ENCODE measurements at places on chromosomes 1 and 21.

- DNase-seq: no peak
Measured at GRCh38 chr1:30818568-30819243, 61.1 kb upstream of the LAPTM5 start.

DNA sequence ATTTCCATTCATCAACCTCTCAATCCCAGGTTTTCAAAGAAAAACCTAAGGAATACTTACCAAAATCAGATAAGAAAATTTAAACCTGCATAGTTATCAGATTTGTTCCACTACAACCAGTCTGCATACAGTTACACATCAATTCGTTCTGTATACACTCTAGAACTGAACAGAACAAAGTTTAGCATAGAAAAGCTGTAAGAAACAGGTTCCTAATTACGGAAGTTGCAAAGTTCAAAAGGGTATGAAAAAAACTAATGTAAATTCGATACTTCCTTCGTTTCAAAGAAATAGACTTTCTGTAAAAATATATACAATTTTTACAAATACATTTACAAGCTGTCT, 3.1 kb downstream of the MCL1 start:
- no peak for DNase-seq

GRCh38 chr1:243718893-243719292, 131.2 kb downstream of the AKT3 start:
- no peak for DNase-seq

- peak; percentile 62 for DNase-seq
Measured at GRCh38 chr1:160830321-160831153, 32.1 kb downstream of the CD244 start.

GRCh38 chr1:37128091-37128490, 93.8 kb upstream of the GRIK3 start:
- no peak for DNase-seq
